ENCODE measurements at places on chromosomes 12 and 14.

GRCh38 chr12:82818271-82819035 lies 131.7 kb downstream of the TMTC2 start:
- no peak for DNase-seq

DNA sequence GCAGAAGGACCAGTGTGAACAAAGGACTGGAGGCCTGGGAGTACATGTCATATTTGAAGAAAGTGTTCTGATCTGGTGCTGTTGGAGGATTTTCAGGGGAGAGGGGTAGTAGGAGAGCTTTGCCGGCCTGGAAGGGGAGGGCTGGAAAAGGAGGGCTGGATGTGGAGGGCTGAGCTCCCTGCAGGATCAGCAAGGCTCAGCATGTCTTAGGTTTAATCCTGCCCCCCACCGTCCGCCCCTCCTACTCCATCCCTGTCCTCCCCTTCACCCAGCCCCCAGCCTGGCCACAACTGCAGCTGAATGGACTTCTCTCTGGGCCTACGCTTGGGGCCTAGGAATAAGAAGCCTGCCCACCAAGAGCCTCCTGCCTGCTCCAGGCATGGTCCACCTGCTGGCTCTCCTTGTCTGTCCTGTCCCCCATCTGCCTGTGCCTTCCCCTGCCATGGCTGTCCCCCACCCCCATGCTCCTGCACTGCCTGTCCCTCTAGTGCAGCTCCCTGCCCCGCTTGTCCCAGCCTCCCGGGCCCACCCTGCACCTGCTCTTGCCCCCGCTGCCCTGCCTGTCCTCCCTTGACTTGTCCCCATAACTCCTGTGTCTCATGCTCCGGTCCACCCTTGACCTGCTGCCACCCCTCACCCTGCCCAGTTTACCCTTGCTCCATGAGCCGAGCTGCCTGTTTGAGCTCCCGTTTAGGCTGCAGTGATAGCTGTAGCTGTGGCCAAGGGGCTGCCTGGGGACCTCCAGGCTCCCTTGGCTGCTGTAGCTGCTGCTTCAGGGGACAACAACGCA lies 9.8 kb upstream of the RARG start:
- no peak for DNase-seq

- no peak for DNase-seq
Measured at GRCh38 chr12:71591601-71592000, 72.0 kb downstream of the ZFC3H1 start.

DNA sequence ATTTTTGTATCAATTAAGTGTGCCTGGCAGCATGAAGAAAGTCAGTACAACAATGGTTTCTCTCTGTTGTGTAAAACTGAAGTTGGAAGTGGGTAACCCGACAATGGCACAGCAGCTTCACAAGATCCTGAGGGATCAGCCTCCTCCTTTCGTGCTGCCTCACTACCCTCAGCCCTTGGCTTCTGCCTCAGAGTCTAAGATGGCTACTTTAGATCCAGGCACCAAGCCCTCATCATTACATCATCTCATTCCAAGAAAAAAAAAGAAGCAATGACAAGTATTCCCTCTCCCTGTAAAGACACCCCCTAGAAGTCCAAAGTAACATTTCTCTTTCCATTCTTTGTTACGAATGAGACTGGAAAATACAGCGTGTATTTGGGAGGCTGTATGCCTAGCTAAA lies 92.6 kb downstream of the DNAI7 start:
- no peak for DNase-seq

DNA sequence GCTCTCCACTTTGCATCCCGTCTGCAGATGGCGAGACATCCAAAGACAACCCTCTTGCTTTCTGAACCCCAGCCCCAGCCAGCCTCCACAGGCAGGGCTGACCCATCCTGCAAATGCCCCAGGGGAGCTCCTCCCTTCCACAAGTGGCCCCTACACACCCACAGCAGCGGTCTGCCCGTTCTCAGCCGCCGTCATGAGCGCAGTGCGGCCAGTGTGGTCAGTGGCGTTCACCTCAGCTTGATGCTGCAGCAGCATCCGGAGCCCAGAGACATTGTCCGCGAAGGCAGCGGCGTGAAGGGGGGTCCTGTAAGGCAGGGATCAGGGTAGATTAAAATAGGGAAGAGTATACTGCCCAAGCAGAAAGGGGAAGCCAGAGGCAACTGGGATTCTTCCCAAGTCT lies 13.7 kb downstream of the ANKRD52 start:
- DNase-seq, result no peak
